ENCODE measurements at places on chromosomes 16 and 17.

DNA sequence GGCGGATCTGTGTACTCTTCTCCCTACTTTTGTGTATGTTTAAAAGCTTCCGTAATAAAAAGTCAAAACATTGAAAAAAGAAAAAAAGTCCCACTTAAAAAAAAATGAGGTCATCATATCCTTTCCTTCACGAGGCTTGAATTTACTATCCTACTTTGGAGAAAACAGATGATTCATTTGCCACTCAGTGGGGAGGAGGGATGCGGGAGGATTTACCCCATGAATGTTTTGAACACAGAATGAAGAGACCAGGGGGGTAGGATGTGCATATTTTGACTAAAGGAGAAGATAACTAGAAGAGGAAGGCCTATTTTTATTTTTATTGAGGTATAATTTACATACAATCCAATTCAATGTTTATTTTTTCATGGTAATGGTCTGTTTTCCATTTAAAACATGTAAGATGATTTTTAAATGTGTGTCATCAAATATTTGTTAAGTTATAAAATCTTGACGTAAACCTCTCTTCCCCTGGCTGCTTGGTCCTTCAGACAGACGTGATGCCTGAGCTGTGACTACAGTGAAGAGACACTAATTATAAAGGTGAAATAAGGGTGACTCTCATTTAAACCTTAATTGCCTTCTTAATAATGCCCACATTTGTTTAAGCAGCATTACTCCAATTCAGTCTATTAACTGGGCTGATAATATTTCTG, 135.4 kb upstream of the AXIN2 start:
- peak; percentile 60 for DNase-seq

- DNase-seq = no peak
These were observed 79.9 kb upstream of the LGALS9 start for GRCh38 chr17:27550974-27551505.

DNA sequence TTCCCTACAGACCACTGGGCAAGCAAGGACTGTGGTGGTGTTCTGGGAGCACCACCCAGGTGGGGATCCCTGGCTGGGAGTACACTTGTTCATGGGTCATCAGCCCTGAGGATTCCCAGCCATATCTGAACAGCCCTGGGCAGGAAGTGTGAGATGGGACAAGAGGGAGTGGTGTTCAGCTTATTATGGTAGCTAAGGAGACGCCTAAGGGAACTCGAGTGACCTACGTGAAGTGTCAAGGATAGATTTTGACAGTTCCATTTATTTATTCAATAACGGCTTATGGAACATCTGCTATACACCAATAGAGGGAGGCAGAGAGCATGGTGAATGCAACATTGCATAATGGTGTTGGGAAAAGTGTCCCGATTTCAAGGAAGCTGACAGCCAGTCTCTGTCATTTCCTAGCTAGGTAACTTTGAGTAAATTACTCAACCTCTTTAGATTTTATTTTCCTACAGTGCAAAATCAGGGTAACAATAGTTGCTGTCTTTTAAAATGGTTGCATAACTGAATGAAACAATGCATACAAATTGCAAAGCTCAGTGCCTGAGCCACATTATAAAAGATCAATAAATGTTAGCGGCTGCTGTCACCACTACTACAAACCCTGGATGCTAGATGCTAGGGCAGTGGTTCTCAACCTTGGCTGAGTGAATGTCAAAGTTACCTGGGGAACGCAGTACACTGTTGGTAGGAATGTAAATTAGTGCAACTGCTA, 534.1 kb downstream of the GRIN2A start:
- DNase-seq = peak; percentile 16

- peak; percentile 71 for DNase-seq
These were observed 43.2 kb downstream of the RAI1 start for GRCh38 chr17:17724307-17725010.

- DNase-seq = peak; percentile 89
These were observed 63.6 kb downstream of the SMG6 start for GRCh38 chr17:2239882-2240430.

- no peak for DNase-seq
These were observed 26.3 kb downstream of the LAT start for GRCh38 chr16:29011112-29011511.

- DNase-seq = peak; percentile 79
These were observed 108.0 kb upstream of the CIBAR2 start for GRCh38 chr16:85220125-85220839.

DNA sequence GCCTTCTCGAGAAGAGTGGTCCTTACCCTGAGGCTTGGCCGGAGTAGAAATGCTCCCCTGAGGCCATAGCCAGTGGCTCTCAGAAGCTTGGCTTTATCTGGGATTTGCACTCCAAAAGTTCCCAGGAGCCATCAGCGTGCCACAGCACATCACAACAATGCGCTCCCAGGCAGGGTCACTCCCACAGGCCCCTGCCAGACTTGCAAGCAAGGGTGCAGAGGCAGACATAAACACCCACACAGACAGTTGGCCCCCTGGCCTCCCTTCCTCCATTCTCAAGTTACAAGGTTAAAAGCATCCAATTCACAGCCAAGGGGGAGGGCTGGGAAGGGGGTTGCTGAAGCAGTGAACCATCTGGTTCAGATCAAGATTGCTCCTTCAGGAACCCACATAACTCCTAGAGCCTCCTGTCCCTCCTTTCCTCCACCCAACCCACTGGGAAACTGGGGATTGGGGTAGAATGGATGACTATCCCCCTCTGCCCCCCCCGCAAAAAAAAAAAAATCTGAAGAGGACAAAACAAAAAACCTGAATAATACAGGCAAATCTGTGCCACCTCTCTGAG, 1.8 kb downstream of the ST3GAL2 start:
- DNase-seq = peak; percentile 95

DNA sequence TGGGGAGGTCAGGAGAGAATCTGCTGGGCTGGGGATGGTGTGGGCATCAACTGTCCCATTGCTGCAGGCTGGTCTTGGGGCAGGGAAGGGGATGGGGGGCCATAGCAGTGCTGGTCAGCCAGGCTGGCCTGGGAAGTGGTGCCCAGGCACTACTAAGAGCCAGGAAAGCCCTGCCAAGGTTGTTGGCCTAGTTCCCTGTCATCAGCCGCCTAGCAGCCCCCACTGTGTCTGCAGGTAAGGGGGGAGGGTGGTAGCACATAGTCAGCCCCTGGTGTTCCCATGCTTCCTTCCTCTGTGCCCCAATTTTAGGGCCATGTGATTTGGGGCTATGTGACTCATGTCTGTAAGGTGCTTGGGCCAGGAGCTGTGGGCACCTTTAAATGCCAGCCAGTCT, 17.8 kb downstream of the GJD3 start:
- no peak for DNase-seq

DNA sequence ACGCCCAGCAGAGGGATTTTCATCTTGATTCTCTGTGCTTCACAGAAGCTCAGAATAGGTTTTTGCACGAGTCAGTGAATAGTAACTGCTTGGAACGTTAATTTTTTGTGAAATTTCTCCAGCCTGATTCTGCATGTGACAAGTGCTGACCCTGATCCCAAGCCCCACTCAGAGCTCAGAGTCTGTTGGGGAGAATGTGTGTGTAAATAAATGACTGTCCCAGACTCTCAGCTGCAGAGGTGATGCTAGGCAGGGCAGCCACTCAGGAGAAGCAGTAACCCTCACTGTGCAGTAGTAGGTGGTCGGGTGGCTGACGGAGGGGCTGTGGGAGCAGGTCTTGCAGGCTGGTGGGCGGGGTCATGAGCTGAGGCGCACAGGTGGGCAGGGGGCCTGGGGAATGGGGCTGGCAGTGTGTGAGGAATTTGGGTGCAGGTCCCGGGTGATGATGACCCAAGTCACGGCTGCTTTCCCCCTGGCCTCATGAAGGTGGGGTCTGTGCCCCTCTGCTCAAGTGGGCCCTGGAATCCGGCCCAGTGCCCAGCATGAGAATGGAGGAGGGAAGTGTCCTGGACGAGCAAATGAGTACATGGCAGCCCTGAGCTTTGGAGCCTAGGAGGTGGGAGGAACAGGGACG, 16.3 kb upstream of the FOXK2 start:
- no peak for DNase-seq

DNA sequence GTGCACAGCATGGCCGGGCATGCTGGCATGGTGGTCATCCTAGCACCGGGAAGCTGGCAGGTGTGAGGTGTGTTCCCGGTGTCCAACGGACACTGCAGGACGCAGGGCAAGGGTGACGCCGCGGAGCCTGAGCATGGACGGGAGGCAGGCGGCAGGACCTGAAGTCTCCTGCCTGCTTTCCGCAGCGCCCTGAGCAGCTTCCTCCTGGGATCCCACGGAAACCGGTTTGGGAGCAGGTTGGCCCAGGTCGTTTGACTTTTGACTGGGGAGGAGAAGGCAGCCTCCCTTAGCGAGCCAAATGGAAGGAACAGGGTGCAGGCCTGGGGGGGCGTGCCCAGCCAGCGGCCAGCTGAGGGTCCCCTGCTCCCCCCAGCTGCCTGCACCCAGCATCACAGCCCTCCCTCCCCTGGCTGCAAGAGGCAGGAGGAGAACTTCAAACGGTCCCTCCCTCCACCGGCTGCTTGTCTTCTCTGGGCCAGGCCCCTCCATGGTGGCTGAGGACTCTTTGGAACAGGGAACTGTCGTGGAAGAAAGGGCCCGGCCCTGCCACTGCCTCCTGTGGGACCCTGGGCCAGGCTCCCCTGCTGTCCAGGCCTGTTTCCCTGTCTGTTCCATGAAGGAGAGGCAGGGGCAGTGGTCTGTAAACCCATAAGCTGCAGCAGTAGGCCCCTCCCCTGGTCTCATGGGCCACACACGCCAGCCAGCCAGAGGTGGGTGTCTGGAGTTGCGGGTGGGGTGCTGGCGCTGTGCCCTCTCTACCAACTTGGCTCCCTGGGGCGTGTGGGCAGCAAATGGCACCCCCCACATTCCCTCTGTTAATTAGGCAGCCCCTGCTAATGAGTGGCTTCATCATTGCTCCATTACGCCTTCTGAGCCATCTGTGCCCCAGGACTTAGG, 7.8 kb upstream of the ADGRG1 start:
- no peak for DNase-seq

DNA sequence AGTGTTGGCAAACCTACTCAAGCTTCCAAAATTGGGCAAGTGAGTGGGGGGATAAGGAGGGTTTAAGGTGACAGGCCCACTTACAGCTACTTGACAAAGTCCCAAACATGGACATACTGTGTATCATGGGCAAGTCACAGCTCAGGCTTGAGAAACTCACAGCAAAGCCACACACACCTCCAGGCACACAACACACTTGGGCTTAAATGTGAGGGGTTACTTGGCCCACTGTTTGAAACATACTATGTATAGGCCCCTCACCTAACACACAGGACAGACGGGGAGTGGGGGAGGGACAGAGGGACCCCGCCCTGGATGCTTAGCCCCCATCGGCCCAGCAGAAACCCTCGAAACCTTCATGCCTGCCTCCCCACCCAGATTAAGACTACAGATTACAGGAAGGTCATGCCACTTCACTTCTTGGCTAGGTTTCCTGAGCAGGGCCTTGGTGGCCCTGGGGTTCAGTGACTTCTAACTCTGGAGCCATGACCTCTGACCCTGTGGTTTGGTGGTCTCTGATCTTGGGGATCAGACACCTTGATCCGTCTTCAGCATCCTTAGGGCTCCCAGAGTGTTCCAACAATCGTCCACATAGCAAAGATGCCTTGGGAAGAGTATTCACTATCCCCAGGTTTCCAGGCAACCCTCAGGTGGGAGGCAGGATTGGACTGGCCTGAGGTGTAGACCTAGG, 2.3 kb upstream of the SAMD14 start:
- no peak for DNase-seq

DNA sequence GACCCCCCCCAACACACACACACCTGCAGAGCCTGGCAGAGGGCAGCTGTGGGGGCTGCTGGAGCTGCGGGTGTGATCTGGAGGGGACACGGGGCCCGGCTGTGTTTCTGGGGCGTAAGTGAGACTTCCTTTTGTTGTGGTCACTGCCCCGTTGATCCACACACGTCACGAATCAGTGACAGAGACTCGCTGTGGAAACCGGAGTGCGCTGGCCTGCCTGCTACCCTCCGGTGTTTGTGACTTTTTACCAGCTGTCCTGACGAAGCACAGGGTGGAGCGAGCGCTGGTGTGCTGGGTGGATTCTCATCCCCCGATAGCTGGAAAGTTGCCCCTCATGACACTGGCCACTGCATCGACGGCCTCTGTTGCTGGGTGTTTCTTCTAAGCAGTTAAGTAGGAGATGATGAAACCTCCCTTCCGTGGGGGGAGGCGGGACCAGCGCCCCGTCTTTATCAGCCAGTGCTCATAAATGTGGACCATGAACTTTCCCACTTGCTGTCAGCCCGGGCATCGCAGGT, 2.3 kb downstream of the METRNL start:
- DNase-seq = no peak

GRCh38 chr16:59988591-59988990, 1254.5 kb upstream of the GOT2 start:
- DNase-seq = no peak

GRCh38 chr17:43587647-43588046, 41.5 kb upstream of the ETV4 start:
- DNase-seq = no peak

- DNase-seq = no peak
These were observed 18.5 kb upstream of the ZFHX3 start for GRCh38 chr16:73066331-73066926.

DNA sequence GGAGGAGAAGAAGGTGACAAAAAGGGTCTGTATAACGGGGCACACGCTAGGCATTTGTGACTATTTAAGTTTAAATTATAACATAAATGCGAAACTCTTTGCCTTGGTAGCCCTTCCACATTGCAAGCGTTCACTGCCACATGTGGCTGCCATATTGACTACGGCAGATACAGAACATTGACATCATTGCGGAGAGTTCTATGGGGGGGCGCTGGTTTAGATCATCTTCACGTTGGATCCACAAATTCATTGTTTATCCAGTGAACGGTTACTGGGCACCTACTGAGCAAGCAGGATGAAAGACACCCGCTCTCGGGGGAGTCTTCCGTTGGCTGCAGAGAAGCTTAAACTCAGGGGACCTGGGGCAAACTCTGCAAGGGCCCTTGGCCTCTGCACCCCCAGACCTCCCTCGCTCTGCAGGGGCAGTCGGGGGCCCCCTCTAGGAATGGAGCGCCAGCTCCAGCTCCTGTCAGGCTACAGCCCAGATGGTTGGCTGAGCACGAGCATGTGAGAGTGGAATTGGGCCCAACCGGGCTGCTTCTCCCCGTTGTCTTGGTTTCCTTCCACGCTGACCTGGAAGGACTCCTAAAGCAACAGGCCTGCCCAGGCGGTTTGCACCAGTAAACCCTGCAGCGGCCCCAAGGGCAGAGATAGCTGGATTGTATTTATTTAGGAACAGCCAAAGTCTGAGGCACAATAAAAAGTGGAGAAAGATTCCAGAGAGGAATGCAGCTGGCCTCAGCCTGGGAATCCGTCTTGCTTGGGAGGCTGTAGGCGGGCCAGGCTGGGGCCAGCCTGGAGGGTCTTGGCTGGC, 172.2 kb downstream of the SEC14L1 start:
- peak; percentile 83 for DNase-seq

All from fibroblast of pulmonary artery (primary cell).